Eye (tissue), 1 donor: ENCODE measurements at places on chromosomes 7 and 10.

GRCh38 chr10:70435241-70436085, 6.0 kb downstream of the NODAL start:
- DNase-seq = no peak

DNA sequence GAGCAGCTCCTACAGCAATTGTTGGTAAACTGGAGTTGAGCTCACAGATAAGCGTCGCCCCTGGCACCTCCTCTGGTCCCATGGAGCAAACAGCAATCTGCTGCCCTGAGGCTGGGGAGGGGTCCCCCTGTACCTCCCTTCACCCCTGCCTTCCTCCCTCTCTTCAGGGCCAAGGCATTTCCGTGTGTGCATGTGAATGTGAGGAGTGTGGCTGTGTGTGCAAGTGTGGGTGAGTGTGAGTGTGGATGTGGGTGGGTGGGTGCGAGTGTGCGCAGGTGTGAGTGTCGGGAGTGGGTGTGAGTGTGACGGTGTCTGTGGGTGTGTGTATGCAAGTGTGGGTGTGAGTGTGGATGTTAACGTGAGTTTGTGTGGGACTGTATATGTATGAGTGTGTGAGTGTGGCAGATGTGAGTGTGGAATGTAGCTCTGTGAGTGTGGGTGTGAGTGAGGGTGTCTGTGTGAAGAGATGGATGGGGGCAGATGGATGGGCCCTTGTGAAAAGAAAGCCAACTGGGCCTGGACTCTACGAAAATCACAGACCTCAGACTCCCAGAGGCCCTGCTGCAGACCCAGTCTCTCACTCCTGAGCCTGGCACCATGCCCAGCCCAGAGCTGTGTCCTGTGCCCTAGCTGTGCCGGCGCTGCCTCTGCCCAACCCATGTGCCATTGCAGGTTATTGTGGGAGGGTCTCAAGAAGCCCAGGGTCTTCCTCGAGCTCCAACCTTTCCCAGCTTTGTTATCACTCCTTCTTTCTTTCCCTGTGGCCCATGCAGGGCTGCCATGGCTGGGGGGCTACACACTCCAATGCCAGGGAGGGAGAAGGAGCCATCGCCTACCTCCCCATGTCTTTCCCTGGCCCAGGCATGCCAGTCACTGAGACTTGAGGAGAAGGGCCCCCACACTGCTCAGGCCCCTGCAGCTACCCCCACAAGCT, 73.9 kb downstream of the GRID1 start:
- DNase-seq = no peak

DNA sequence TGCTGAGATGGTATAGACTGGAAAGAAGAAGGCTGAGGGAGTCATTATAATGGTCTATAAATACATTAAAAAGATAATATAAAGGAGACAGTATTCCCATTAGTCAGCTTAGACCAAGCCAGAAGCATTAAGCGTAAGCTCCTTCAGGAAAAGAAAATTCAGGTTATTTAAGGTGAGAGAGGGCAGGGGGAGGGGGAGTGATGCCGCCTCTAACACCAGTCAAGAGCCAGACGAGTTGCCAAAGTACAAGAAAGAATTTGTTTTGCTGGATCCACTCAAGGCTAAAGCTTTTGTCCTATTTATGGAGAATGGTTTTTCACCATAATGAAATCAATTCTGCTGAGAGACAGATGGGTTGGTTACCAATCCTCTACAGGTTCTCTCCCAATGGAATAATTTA, 99.3 kb downstream of the CFAP58 start:
- DNase-seq = no peak

- no peak for DNase-seq
Observed at GRCh38 chr7:5773661-5774086, 7.8 kb downstream of the RNF216 start.

DNA sequence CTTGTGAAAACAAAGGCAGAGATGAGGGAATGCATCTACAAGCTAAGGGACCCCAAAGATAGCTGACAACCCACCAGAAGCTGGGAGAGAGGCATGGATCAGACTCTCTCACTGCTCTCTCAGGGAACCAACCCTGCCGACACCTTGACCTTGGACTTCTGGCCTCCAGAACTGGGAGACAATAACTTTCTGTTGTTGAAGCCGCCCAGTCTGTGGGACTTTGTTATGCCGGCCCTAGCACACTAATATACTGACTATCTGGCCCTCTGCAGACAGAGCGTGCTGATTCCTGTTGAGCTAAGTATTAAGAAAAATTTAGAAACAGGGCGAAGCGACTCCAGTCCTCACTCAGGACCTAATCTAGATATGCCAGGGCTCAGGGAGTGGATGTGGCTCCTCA, 144.3 kb upstream of the TCF7L2 start:
- DNase-seq = no peak

DNA sequence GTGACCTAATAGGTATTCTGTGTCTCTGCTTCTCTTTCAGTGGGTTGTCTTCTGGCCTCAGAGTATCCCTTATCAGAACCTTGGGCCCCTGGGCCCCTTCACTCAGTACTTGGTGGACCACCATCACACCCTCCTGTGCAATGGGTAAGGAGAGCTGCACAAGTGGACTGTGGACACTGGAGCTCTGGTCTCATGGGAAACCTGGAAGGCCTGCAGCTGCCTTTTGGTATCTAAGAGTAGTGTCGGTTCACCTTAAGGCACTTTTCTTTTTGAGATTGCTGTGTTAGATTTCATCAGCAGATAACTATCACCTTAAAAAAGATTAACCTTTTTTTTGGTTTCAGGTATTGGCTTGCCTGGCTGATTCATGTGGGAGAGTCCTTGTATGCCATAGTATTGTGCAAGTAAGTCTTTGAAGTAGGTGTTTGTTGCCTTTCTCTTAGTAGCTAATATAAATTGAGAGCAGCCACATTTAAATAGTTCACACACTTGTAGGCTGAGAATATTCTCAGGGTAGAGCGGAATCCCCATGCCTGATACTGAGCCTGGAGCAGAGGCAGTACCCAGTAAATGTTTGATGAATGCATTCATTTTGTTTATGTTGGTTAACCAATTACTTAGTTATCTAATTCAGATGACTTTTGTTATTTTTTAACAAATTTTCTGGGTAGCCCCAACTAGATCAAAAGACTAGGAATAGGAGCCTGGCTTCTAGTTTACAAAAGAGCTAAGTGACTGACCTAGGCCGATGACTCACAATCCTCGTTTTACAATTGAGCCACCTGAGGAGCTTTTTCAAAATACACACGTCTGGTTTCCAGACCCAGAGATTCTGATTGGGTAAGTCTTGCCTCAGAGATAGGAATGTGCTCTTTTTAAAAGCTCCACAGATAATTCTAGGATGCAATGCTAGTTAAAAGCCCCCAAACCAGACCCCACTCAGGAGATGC, 3.6 kb downstream of the TMEM254 start:
- DNase-seq = no peak

- no peak for DNase-seq
Observed at GRCh38 chr10:3229815-3230214, 57.2 kb upstream of the PITRM1 start.

GRCh38 chr10:126639084-126639483, 31.4 kb downstream of the C10orf90 start:
- no peak for DNase-seq
